Esophagus squamous epithelium (tissue), 5 donors: ENCODE measurements at places on chromosomes 3 and 15. TPM values are rescaled to one million over a fixed set of nuclear protein-coding genes. Genes with fewer than 3 reads are reported as not detected.

DNA sequence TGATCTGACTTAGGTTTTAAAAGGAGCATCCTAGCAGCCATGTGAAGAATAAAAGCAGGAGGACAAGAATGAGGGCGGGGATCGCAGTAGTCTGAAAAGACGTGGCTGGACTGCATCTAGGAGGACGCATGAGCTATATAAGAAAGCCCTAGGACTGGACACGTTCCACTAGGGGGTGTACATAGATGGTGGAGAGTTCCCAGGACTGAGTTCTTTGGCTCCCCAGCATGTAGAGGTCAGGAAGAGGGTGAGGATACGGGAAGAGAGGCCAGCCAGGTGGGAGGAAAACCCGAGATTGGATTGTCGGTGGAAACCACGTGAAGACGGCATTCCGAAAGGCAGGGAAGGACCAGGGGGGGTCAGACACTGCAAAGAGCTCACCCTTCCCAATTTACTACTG, 64.2 kb upstream of the CFAP161 start:
- DNase-seq = no peak

- DNase-seq = no peak
Observed at GRCh38 chr3:50442945-50443579, 60.4 kb downstream of the CACNA2D2 start.

DNA sequence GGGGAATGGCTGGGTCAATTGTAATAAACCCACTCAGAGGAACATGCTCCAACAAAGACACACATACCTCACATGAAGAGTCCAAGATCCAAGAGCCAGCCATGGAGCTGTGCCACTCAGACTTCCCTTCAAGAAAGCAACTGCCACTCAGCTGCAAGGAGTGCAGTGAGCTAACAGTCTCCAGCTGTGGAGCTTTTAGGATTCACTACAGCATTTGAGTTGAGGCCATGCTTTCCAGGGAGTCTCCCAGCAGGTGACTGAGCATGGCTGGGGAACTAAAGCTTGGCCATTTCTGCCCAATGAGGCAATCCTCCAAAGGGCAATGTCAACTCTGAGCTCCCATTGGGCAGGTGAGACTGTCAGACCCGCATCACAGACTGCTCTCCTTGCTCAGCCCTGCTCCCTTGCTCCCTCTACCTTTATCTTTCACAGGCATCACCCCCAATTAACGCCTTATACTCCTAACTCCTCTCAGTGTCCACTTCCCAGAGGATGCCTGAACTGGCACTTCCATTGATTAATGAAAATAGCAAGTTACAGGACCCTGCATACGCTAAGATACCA, 165.3 kb upstream of the CTNNB1 start:
- no peak for DNase-seq

Gene SST
- total RNA-seq = not detected

Gene LHFPL4
- total RNA-seq = not detected

GRCh38 chr3:113275929-113276750, 64.8 kb downstream of the BOC start:
- no peak for DNase-seq

- DNase-seq = no peak
Observed at GRCh38 chr3:28265641-28266040, 24.2 kb downstream of the CMC1 start.

Gene KLF15
- total RNA-seq = 43.1 TPM

DNA sequence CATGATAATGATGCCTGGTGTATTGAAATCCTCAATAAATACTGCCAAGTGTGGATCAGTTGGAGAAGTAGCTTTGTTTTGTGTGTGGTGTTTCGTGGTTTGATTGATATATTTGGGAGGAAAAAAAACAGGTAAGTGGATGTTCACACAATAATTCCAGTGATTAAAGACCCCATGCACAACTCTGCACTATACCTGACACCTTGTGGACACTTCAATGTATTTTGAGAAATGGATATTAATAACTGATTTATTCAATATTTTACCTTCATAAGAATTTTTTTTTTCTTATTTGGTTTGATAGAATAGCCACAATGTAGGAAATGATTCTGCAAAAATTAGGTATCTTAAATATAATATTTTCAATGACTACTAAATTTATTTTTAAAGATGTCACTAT, 62.4 kb upstream of the PYDC2 start:
- DNase-seq = no peak

Gene ABI3BP
- 68.7 TPM for total RNA-seq

Gene SPESP1
- not detected for total RNA-seq

DNA sequence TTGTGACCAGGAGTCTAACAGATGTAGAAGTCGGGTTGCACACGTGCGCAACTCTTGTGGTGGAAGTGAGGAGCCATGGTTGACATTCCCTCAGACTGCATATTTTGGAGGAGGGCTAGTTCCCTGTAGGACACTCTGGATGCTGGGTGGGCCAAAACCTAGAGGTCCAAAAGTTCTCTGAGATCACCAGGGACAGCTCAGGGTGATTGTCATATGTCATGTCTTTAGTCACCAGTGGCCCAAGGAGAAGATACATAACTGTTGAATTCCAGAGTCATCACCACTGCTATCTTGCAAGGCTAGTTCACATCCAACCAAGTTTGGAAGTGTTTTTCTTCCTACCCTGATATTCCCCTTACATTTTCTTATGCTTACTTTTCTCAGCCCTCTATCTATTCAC, 95.2 kb upstream of the C3orf80 start:
- no peak for DNase-seq

DNA sequence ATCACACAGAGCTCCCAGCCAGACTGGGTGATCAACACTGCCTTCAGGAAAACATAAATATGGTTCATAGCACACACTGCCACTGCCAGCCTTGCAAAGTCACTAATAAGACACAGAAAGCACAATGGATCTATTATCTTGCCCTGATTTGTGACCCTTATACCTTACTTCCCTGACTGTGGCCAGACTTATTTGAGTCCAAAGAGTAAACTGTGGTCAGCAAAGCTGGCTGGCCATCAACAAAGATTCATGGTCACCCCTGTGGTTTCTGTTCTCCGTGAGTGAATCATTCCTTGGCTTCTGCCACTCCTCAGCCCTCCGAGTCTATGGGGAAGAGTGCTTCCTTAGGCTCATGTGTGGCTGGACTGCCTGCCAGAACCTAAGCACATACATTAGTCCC, 437.7 kb downstream of the RAP2B start:
- DNase-seq = no peak

GRCh38 chr3:37125195-37126073, 48.9 kb downstream of the LRRFIP2 start:
- no peak for DNase-seq

Gene PRKCD
- 19.3 TPM for total RNA-seq

DNA sequence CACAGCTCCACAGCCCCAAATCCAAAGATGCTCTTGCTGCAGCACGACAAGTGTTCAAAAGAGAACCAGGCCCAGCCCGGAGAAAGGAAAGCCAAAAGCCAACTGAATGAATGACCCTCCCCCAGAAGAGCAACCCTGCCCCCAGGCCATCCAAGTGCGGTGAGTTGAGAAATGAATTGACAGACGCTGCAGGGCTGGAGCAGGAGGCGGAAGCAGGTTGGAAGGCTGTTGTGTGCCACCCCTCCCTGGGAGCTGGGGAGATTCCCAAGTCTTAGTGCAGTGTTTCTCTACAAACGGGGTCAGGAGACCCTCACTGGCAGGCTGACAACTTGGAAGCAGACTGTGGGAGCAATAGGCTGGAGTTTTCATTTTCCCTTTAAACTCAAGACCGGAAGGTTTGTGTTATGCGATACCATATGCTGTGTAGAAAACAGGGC, 3.5 kb upstream of the SPTBN5 start:
- no peak for DNase-seq

DNA sequence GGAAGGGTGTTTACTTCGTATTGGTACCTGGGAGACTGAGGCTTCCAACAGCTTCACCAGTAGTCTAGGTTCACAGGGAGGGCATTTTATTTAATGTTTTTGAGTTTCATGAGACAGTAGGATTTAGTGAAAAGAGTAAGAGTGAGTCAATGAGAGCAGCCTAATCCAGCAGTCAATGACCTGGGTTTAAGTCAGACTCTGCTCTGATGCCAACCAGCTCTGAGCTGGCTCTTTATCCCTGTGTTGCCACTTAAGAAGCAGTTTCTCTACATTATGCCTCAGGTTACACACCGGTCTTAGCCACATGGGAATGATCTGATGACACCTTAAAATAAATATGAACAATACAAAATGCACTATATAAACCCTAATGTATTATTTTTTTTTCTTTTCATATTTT, 59.4 kb upstream of the KCNMB2 start:
- no peak for DNase-seq

Gene PEX11A
- total RNA-seq = 4.8 TPM

- DNase-seq = no peak
Observed at GRCh38 chr15:40844696-40845030, 815 bp downstream of the SPINT1 start.

Gene COL6A5
- total RNA-seq = 0.26 TPM

GRCh38 chr3:162492446-162493081, 996.0 kb downstream of the OTOL1 start:
- no peak for DNase-seq

GRCh38 chr15:60162968-60163355, 158.9 kb downstream of the FOXB1 start:
- DNase-seq = no peak

Gene SH2D7
- not detected for total RNA-seq
